ENCODE measurements at places on chromosomes 16 and 17.
A peak's percentile ranks its signal among the peaks of the same experiment; 100 is the strongest.

- DNase-seq: no peak
Observed at GRCh38 chr16:3781421-3781820, 64.1 kb upstream of the TRAP1 start.

GRCh38 chr17:17737961-17738894 lies 57.0 kb downstream of the RAI1 start:
- no peak for DNase-seq

- DNase-seq: peak; percentile 70
Observed at GRCh38 chr17:56908001-56908542, 5.8 kb downstream of the TRIM25 start.

GRCh38 chr16:27959914-27960313 lies 103.6 kb downstream of the GSG1L start:
- DNase-seq: no peak

DNA sequence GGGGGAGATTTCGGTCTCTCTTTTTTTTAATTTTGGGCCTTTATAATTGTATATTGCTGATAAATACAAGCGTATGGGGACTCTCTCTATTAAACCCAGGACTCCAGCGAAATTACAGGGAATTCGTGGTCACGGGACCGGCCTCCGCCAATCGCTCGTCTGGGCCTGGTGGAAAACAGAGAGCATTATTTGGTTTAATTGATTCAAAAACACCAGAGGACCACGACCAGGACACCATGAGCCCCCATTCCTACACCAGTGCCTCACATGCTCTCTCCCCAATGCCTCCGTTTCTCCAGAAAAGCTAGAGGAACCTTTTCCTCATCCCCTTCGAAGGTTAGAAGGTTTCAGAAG lies at the start of gene HOXB2:
Gene HOXB2 (minus strand): TSS at position 88 of the 354 bp plus-strand sequence. CDS start 198 bp downstream, outside the sequence.
- DNase-seq: no peak

DNA sequence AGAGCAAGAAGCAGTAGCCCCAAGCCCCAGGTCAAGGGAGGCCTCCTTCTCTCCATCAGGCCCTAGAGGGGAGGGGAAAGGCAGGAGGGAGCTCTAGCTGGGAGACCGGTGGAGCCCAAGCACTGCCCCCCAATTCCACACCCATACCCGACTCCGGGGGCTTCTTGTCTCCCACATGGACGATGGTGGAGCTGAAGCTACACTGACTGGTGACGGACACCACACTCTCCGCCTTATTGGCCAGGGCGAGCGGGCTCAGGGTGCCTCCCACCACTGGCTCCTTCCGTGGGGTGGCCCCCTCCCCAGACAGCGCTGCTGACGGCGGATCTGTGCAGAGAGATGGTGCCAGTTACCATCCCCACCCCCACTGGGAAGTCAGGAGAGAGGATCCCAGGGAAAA lies 6.4 kb downstream of the PER1 start:
- no peak for DNase-seq

- DNase-seq: no peak
Observed at GRCh38 chr17:4879601-4880000, 19.7 kb upstream of the C17orf107 start.

GRCh38 chr17:45332989-45333701 lies 16.3 kb upstream of the MAP3K14 start:
- peak; percentile 69 for DNase-seq
